ENCODE measurements at places on chromosomes 5 and 9.

GRCh38 chr5:52825826-52826225, 38.1 kb downstream of the ITGA1 start:
- no peak for DNase-seq

DNA sequence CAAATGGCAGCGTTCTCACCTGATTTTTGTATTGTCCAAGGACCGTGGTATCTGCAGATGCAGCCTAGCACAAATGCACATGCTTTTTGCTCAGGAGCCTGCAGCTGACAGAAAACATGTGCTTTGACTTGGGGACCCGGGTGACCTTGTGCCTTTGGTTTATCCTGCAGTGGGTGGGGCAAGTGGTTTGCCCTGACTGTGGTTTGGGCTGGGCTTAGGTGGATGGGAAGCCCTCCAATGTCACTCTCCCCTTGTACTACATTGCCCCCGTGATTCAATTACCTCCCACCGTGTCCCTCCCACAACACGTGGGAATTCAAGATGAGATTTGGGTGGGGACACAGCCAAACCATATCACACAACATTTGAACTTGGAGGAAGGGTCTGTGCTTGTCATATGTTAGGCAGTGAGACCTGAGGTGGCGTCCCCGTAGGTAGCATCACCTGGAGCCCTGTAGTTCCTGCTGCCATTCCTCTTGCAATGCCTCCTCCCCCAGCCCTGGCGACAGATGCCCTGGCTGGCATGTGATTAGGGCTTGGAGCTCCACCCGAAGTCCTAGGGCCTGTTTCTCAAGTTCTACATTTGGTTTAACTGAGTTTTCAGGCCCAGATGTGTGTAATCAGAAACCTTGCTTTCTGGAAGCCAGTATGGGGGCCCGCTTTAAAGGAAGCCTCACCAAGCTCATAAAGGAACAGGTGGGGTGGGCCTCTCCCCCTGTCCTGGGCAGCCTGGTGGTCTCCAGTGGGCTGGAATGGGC, 2.1 kb downstream of the ANKRD33B start:
- DNase-seq = no peak

GRCh38 chr5:122362361-122362760, 50.3 kb downstream of the SNCAIP start:
- no peak for DNase-seq

GRCh38 chr5:118366429-118366828, 621.9 kb downstream of the DTWD2 start:
- no peak for DNase-seq

DNA sequence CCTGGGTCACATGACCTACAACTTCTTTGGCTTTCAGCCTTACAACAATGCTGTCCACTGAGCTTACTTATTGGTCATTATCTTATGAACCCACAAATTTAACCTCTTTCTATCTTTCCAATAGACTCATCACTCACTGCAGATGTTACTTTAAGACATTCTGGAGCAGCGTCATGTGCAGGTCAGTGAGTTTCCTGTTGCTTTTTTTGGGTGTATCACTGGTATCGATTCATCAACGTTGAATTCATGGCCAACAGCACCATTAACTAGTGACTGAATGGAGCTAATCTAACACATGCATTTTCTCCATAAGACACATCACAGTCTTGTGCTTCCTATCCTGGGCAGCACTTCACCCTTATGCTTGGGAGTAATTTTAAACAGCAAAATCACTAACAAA, 672.6 kb upstream of the CDH18 start:
- no peak for DNase-seq

DNA sequence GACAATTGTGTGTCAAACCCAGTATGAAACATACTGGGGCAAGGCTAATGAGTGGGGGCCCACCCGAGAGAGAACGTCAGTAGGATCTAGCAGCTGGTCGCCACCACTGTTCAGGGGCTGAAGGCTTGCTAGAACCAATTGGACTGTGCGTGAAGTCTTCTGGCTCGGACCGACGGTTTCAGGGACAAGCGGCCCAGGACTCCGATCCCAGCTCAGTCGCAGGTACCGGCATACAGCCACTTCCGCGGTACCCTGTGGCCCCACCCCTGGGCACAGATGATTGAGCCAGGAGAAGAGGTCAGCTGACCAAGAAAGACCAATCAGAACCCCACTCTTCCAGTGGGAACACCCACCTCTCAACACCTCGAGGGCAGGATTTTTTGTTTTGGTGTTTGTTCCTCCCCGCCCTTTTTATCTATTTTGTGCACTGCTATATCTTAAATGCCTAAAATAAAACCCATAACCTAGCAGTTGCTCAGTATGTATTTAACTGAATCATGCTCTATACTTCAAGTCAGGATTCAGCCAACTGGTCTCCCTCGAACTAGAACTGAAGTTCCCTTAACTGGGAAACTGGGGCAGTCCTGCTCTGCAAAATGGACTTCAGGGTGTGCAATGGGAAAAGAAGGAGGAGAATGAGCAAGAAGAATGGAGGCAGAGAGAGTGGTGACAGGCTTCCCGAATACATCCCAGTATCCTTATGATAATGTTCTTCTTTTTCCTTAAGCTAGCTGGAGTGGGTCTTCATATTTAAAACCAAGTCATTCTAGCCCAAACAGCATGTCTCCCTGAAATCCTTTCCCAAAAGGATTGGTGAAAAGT, 21.1 kb upstream of the CPEB4 start:
- DNase-seq = no peak

DNA sequence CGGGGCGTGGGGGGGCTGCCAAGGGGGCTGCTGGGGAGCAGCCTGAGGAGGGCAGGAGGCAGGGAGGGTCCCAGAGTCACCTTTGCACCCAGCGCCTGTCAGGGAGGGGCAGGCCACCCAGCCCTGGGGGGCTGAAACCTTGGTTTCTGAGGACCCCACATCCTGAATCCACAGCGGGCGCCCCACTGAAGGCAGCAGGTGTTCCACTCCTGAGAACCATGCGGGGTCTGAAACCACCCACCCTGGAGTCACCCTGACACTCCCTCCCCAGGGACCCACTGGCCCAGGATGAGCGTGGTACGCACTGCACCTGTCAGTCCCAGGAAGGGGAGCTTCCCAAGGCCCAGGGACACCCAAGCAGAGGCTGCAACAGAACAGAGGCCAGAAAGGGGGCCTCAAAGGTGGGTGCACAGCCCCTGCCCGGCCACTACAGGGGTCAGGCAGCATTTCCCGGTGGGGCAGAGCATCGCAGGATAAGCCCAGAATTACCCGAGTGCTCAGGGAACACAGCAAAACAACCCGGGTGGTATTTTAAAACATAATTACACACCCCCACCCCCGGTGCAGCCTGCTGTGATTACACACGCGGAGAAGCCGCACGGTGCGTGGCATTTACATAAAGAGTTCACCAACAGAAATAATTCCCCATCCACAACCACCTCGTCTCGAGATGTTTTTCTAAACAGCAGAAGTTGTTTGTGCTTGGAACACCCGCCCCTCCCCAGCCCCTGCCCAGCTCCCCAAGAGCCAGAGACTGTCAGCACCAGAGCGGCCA, 57.3 kb upstream of the UBAC1 start:
- peak; percentile 19 for DNase-seq

GRCh38 chr9:115923903-115924668, 229.5 kb upstream of the PAPPA start:
- DNase-seq = no peak

DNA sequence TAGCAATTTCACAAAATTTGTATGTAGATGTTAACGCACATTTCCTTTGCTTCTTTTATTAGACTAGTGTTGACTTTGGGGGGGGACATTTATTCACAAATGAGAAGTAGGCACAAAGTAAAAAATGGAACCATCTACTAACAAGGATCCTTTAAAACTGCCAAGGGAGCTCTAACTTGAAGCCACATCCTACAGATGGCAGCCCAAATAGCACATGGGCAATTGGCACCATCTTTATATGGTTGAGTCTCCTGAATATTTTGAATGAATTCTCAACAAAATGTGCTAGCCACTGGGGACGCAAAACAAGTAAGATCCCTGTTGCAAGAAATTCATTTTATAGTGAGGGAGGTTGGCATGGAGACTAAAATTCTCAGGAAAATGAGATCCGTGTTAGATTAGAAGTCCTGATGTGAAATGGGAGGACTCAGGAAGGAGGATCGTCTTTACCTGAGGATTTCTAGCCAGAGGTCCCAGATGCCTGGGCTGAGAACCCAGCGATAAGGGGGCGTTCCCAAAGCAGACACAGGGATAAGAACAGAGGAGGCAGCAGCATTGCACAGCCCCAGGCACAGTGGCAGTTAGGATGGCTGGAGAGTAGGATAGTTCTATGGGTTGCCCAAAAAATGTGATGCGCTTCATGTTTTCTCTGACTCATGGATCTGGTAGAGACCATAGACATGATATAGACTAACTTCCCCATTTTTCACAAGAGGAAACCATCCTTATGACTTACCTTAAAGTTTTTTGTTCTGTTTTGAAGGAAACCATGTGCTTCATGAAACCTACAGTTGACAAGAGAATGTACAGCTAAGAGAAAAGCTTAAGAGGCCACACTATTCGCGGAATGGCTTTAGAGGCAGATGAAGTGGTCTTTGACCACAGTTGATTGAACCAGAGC, 37.4 kb downstream of the C9orf152 start:
- DNase-seq = no peak

- no peak for DNase-seq
Measured at GRCh38 chr9:105757496-105758251, 63.3 kb downstream of the TMEM38B start.

DNA sequence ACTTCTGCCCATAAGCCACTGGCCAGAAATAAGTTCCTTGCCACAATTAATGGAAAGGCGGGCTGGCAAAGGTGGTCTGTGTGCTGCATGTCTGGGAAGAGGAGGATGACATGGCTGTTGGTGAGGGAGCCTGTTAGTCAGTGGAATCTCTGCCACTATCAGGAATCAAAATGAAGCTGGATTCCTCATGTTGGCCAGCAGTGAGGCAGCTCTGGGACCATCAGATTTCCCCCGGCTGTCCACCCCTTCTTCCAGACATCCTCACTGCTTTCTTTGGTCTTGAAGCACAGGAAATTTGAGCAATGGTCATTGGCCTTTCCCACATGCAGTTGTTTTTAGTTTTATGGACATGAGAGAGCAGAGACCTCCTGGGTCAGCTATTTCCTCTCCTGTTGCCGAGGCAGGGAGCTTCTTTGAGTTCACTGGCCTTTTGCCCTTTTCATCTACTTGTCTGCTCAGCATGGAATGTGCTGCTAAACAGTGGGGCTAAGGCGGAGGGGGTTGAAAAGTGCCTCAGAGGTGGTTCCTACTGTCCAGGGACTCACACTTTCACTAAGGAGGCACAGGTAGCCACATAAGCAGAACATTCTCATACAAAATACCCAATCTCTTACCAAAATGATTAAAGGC, 34.8 kb upstream of the NEURL1B start:
- peak; percentile 25 for DNase-seq

DNA sequence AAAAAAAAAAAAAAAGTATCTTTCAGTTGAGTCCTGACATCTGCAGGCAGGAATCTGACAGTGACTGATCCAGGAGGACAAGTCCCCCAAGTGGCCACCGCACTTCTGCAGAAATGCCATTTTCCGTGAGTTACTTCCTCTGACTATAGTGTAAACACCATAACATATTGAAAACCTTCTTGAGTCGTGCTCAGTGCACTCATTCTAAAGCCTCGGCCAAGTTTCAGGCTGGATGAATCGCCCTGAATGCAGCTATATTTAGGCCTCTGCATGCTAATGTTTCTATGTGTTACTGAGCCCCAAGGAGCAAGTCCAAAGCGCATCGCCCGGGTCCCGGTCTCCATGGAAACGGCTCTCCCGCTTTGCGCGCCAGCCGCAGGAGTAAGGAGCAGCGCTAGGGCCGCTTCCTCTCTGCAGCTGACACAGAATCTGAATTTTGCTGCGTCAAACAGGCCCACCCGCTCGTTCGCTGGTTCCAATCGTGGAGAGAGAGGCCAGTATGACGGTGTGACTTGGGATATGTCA, 335.4 kb downstream of the MSX2 start:
- peak; percentile 89 for DNase-seq

DNA sequence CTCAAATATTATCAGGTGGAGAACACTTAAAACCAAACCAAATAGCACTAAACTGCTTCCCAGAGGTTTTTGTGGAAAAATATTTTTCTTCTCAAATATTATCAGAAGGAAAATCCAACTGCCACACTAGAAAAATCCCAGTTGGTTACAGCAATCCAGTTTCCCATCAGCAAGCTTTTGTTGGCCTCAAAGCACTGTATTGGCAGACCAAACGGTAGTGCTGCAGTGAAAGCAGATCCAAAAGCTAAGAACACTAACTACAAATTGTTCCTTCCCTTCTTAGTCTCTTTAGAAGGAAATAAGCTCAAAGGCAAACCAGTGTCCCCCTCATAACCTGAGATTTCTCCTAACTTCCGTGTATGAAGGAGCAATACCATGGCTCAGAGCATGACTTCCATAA, 105.3 kb downstream of the TRIM36 start:
- no peak for DNase-seq

DNA sequence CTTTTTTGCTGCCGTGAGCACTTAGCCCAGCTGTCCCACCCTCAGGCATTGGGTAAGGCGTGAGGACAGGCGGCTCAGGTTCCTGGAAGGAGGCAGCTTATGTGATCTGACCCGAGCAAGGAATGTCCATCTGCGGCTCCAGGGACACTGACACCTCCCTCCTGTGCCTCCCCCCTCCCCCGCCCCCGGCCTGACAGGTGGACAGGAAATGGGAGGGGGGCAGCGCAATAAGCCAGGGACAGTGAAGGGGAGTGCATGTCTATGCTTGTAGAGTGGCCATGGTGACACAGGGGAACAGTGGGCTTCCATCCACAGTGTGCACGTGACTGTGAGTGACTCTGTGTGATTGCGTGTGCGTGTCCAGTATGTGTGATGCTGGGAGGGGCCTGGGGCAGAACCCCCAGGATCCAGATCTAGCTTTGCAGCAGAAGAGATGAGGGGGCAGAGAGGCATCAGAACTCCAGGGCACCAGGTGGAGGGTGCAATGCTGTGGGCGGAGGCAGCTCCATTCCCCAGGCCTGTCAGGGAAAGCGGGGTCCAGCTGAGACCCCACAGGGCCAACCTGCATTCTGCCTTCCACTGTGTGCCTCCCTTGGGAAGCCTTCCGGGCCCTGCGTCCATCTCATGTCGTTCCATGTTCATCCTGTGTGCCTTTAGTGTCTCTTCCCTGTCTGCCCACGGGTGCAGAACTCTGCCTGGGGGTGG, 30.5 kb downstream of the CNTFR start:
- no peak for DNase-seq

GRCh38 chr5:151549713-151550112, 41.4 kb downstream of the FAT2 start:
- DNase-seq = no peak

GRCh38 chr9:137453643-137454081, 5.5 kb downstream of the NSMF start:
- DNase-seq = peak; percentile 95

- DNase-seq = no peak
Measured at GRCh38 chr5:153813901-153814300, 224.8 kb downstream of the FAM114A2 start.

- no peak for DNase-seq
Measured at GRCh38 chr5:58759745-58760144, 176.9 kb downstream of the RAB3C start.

DNA sequence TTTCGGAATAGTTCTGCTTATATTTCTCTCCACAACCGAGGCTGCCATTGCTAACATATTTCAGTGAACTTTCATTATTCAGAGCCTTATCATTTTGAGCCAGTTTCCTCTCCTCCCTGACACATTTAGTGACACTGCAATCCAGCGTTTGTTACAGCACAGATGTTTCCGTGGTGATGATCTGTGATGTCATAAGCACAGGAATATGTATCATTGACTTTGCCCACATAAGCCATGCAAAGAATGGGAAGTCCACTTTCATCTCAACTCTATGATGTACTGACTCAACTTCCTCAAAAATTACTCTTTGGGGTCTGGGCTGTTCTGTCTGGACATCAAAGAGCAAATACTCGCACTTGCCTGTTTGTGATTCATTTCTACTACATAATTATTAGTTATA, 291.8 kb downstream of the EBF1 start:
- no peak for DNase-seq

Measured in H9 (cell line).